ENCODE measurements at places on chromosomes 4 and X.

DNA sequence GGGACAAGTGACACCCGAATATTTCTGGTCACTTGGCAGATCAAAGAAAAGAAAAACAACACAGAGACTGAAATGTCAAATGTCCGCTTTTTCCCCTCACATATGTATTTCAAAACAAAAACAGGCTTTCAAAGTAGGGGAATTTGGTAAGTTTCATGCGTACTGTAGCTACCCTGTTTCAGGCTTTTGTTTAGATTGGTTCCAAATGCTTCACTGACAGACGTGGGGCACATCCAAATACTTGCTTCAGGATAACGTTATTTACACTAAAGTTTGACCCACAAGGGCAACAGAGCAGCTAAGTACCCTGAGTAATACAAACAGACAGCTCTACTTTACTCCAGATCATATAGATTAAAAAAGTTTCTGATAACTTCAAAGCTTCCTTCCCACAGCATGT is 804.5 kb upstream of the POU3F4 start:
- no peak for DNase-seq

DNA sequence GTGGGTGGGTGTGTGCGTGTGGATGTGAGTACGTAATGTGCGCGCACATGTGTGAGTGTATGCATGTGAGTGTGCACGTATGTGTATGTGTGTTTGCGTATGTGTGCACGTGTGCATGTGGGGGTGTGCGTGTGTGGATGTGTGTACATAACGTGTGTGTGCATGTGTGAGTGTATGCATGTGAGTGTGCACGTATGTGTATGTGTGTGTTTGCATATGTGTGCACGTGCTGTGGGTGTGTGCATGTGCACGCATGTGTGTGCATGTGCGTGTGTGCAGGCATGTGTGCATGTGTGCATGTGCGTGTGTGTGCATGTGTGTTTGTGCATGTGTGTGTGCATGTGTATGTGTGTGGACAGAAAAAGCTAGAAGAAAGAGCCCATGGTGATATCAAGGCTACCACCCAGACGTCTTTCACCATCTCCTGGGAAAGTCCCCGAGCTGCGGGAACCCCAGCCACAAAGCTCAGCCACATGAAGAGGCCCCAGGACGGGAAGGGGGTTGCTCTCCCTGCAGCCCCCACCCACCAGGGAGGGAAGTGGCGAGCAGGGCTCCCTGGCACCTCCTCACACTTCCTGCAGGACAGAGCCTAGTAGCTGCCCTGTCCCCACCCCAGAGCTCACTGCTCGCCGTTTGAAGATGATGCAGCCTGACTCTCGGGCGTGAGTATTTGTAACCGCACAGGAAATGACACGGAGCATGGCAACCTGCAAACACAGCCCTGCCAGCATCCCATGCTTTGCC is 108.3 kb downstream of the DCTD start:
- no peak for DNase-seq

DNA sequence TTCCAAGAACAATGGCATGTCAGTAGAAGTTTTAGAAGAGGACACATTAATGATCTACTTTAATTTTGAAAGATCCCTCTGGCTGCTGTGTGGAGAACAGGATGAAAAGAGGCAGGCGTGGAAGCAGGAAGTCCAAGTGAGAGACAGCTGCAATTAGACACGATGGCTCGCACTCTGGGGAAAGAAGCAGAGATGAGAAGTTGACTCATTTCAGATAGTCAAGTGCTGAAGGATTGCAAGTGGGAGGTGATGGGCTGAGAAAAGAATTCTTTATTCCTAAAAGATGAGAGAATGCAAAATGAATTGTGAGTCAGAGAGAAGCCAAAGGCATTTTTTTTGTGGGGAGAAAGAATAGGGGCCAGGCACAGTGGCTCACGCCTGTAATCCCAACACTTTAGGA is 16.5 kb downstream of the RXFP1 start:
- no peak for DNase-seq

DNA sequence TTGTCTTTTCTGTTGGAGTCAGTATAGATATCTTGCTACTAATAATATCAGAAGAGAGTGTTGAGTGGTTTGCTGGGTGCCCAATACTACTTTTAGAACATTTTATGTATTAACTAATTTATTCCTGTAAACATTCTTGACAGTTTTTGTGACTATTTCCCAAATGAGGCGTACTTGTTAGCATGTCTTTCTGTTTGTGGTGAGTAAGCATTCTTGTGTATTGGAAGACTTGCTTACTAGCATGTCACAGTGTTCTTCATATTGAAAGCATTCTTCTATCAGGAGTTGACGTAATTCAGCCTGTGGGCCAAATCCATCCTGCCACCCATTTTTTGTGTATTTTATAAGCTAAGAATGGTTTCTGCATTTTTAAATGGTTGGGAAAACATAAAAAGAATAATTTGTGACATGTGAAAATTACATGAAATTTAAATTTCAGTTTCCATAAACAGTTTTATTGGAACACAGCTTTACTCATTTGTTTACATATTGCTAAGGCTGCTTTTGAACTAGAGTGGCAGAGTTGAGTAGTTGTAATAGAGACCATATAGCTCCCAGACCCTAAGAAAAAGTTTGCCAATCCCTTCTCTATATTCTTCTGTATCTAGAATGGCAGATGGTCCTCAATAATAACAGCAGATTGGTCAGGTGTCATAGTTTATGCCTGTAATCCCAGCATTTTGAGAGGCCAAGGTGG is 20.4 kb downstream of the REPS2 start:
- DNase-seq, result no peak

DNA sequence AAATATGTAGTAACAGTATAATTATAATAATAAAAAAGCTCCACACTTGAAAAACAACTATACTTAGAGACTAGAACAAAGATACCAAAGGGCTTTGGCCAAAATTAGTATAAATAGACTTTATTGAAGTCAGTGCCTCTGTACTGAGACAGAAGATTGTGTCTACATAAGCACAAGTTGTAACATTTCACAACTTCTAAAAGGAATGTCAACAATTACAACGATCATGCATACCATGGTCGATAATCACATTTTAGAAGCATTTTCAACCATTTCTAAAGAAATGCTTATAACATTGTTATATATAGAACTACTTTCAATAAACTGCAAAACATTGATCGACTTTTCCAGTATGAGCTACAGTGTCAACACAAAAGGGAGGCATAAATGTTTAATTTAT is 57.0 kb downstream of the DHX15 start:
- no peak for DNase-seq

DNA sequence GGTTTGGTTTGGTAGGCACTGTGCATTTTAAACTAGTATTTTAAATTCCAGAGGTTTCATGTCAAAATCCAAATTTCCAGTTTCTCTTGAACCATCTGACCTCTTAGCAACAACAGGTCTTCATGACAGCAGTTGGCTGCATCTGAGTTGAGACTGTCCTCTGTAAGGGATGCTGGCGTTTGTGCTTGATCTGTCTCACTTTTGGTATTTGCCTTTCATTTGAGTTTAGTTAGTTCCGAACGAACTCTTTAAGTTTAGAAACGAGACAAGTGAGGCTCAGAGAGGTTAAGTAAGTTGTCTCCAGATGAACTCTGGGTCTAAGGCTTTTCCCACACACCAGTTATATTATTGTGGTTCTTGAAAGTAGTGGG is 29.1 kb downstream of the SPARCL1 start:
- no peak for DNase-seq

GRCh38 chr4:13984991-13985800 is 357.7 kb upstream of the BOD1L1 start:
- no peak for DNase-seq

DNA sequence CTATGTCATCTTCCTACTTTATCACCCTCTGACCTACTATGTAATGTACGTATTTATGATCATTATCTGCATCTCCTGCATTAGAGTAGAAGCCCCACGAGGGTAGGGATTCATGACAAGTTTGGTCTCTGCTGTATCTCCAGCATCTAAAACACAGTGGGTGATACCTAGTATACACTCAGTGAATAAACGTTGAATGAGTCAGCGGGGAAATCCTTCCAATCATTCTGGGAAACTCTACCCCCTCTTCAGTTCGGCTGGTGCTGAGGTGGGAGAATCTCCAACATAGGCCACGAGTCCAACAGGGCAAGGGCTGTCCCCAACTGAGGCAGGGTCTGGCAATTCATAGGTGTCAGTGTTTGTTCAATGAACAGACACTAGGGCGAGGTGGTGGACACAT is 74.4 kb upstream of the EFNB1 start:
- DNase-seq, result no peak

GRCh38 chrX:134525086-134525792 is 65.3 kb downstream of the HPRT1 start:
- DNase-seq, result no peak

GRCh38 chrX:113001836-113002235 is 161.2 kb upstream of the AMOT start:
- no peak for DNase-seq

DNA sequence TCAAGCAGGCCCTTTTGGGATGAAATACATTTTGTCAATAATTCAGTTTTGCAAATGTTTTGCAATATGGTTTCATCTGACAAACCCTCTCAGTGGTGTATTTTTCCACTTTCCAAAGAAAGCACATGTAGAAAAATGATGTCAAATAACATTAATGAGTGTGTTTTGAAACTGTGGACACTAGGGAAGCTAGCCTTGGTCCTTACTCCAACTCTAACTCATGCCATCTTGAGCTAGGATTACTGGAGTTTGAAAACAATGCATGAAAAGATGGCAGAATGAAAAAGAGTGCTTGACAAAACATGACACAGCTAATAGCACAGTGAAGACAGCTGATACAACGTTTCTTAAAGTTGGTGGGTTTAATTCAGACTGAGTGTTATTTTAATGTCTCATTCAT is 41.4 kb downstream of the HAND2 start:
- no peak for DNase-seq

DNA sequence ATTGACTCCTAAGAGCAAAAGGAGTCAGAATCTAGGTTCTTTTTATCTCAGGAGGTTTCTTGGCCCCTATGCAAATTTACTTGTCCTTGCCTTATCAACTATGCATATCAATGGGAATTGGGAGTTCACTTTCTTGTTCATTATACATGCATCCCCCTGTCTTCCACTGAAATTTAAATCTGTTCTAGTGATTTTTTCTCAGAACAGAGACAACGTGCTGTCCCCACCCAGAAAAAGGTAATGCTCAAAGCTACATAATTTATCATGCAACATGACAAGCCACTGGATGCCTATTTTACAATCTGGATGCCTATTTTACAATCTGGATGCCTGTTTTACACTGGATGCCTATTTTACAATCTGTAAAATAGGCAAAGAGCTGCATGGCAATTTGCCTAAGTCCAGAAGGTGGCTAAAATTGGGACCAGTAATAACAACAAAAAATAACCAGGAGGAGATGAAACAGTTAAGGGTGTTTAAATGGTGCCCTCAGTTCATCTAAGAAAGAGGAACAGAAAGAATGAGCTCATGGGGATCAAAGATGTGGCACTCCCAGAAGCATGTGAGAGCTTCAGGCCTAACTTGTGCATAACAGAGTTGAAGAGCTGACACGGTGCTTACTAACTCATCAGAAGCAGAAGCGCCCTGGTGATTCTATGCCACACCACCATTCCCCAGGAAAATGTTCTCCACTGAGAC is 537.8 kb upstream of the BOD1L1 start:
- DNase-seq, result no peak

GRCh38 chrX:40420899-40421729 is 159.7 kb upstream of the ATP6AP2 start:
- peak; percentile 71 for DNase-seq

GRCh38 chr4:6460876-6461275 is 11.5 kb downstream of the PPP2R2C start:
- no peak for DNase-seq

DNA sequence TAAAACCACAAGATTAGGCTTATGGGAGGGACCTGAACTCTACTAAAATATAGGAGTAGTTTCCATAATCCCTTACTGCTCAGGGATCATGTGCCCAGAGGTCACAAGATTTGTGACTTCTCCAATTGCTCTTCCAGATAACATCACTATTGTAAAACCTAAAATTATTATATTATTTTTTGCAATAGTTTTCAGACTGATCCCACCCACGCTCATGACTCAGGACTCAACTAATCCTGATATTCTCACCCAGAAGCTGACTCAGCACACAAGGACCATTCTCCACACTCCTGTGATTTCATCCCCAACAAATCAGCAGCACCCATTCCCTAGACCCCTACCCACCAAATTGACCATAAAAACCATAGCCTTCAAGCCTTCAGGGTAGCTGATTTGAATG is 24.0 kb upstream of the RPL34 start:
- no peak for DNase-seq

DNA sequence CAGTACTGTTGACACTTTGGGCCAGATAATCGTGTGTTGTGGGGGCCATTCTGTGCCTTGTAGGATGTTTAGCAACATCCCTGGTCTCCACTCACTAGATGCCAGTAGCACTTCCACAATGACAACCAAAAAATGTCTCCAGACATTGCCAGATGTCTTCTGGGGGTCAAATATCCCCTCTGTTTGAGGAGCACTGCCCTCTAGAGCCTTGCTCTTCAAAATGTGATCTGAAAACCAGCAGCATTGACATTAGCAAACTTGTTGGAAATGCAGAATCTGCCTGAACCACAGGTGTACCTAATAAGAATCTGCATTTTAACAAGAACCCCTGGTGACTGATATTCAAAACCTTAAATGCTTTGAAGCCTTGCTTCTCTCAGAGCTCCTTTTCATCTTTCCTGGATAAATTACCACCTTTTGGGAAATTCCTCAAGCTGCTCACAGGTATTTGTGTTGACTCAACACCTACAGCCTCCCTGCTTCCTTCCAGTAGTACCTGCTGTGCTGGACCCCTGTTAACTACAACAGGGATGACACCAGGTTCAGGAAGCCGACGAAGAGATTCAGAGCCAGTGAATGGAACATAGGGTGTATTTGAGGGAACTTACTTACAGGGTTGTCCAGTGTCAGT is 459.0 kb upstream of the NR3C2 start:
- DNase-seq, result no peak

DNA sequence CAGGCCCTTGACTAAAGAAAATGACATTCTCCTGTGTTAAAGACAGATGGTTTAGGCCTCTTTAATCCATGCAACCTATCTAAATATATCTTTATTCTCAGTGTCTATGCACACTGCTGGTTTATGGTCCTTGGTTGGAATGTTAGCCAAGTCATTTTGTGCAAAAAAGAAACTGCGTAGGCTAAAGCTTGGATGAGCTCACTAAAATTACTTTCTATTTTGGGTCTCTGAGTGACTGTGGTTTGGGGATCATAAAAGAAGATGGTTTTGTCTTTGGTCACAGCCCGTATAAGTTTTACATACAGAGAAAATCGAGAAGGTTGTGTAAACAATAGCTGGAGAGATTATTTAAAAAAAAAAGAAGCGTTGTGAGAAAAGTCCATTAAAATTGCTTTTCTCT is 443.6 kb downstream of the UBE2NL start:
- DNase-seq, result no peak

- no peak for DNase-seq
Measured at GRCh38 chr4:88159229-88159725, 838 bp upstream of the ABCG2 start.

GRCh38 chr4:47519239-47519883 is 34.3 kb downstream of the ATP10D start:
- DNase-seq, result no peak

- no peak for DNase-seq
Measured at GRCh38 chrX:129737916-129738315, 863 bp upstream of the XPNPEP2 start.

- no peak for DNase-seq
Measured at GRCh38 chr4:65698631-65699030, 28.3 kb upstream of the EPHA5 start.
